CD4-positive, alpha-beta T cell treated with Interleukin-15 for 4 hours (primary cell): ENCODE measurements at places on chromosomes 16 and 17.

- DNase-seq, result no peak
Observed at GRCh38 chr17:74474043-74474792, 7.8 kb downstream of the CD300A start.

GRCh38 chr16:9481747-9482730 lies 390.6 kb downstream of the HAPSTR1 start:
- DNase-seq, result no peak

DNA sequence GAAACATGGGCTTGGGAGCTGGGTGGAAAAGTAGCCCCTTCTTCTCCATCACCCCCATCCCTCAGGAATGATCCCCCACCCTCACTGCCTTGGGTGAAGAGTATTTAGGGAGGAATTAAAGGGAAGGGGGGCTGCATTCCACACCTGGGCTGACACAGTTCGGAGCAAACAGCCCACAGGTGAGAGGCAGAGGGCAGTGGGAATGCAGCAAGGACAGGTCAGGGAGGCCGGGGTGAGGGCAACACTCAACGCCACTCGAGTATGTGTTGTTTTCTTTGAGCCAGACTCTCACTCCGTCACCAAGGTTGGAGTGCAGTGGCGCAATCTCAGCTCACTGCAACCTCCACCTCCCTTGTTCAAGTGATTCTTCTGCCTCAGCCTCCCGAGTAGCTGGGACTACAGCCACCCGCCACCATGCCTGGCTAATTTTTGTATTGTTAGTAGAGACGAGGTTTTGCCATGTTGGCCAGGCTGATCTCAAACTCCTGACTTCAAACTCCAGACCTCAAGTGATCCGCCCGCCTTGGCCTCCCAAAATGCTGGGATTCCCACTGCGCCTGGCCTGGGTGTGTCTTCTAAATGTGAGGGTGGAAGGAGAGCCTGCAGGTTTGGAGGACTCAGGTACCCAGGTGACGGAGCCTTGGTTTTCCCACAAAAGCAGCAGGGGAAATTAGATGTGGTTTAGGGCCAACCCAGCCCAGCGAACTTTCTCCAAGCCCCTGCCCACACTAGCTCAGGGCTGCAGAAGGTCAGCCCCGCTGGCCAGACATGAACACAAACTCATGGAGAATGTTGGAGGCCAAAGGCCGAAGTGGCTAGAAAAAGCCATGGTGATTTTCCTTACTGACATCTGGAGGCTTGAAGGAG lies 21.2 kb upstream of the ITGA3 start:
- no peak for DNase-seq

GRCh38 chr16:65414284-65414984 lies 292.6 kb upstream of the CDH11 start:
- no peak for DNase-seq

DNA sequence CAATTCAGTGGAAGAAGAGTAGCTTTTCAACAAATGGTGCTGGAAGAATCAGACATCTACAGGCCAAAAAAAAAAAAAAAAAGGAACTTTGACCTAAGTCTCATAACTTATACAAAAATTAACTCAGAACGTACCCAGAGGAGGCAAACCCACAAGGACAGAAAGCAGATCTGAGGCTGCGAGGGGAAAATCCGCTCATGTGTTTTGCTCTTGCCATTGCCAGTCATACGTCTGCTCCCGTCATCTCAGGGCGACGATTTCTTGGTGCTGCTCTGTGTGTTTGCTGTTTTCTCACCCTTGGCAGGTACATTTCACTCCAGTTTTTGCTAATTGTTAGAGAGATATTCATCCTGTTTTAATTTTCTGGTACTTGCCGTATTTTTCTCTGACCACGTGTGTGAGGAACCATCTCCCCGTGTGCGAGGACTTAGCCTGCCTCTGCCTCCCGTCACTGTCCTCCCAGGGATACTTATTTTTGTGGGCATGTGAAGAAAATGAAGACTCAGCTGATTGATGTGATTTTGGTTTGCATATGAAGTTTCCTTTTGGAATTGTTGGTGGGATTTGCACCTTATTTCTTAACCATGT lies 33.4 kb upstream of the ACSF3 start:
- DNase-seq, result no peak

GRCh38 chr16:88071908-88072307 lies 120.7 kb downstream of the BANP start:
- DNase-seq, result no peak

GRCh38 chr17:74182041-74182723 lies 21.3 kb upstream of the RPL38 start:
- DNase-seq, result no peak

GRCh38 chr17:58702045-58702476 lies 9.7 kb downstream of the RAD51C start:
- no peak for DNase-seq

DNA sequence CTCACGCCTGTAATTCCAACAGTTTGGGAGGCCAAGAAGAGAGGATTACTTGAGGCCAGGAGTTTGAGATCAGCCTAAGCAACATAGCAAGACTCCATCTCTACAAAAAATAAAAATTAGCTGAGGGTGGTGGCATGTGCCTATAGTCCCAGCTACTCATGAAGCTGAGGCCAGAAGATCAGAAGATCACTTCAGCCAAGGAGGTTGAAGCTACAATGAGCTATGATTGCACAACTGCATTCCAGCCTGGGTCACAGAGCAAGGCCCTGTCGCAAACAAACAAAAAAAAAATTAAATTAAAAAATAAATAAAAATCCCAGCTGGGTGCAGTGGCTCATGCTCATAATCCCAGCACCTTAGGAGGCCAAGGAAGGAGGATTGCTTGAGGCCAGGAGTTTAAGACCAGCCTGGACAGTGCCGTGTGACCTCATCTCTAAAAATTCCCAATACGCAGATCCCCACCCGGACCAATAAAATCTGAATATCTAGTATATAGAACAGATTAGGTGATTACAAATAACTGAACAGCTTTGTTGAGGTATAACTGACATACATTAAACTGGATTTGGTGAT lies 18.2 kb upstream of the ATF7IP2 start:
- no peak for DNase-seq

- DNase-seq, result no peak
Observed at GRCh38 chr17:75773808-75774470, 8.9 kb upstream of the GALK1 start.

DNA sequence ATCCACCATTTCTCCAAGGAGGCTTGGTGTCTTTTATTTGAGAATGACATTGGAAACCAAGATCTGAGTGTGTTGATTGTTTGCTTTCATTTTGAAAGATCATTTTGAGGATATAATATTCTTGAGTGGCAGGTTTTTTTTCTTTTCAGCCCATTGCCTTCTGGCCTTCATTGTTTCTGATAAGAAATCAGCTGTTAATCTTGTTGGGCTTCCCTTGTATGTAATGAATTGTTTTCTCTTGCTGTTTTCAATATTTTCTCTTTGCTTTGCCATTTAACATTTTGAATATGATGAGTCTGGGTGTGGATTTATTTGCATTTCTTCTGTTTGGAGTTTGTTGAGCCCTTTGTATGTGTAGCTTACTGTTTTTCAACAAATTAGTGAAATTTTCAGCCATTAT lies 22.0 kb downstream of the PRSS54 start:
- no peak for DNase-seq

DNA sequence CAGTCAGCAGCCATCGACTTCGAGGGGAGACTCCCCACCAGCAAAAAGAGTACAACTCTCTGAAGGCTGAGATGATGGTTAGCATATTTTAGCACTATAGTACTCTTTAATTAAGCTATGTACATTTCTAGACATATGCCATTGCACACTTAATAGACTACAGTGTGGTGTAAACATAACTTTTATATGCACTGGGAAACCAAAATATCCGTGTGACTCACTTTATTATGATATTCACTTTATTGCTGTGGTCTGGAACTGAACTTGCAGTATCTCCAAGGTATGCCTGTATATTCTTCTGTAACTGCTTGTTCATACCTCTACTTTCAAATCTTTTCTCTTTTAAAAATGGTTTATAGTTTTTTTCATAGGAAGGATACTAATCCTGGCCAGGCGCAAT lies 11.0 kb upstream of the NXPH3 start:
- no peak for DNase-seq

DNA sequence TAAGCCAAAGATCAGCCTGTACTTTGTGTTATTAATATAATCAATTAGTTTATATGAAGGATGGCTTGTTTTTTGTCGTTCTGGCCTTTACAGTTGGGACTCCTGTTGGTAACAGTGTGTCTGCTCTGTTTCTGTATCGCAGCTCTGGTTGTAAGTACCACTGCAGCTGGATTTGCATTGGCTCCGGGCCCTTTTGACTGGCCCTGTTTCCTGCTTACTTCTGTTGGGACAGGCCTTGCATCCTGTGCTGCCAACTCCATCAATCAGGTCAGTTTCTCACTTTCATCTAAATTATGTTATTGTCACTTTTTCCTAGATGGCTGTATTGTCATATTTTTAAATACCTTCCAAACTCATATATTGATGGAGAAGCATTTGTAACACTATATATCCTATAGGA lies 32.7 kb downstream of the COX10 start:
- DNase-seq, result no peak

DNA sequence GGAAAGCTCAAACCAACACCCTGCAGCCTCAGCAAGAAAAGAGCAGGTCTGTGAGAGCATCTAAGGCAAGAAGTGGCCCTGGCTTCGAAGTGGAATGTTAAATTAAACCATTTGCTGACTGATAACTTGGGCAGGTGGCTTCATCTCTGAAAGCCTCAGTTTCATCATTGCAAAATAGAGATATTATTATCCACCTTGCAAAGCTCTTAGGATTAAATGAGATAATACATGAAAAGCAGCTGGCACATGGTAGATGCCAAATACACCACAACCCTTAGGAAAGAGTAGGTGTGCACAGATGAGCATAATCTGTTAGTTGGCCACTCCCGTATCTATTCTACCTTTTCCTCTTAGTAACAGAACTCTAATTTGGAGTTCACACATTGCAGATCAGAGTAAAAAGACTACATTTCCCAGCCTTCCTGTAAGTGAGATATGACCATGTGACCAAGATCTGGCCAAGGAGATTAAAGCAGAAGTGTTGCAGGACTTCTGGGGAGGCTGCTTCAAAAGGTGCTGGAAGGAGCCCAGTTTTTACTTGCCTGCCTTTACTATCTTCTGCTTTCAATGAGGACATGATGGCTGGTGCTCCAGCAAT lies 288.7 kb downstream of the SOX9 start:
- no peak for DNase-seq

GRCh38 chr17:61302953-61303816 lies 96.5 kb upstream of the TBX2 start:
- no peak for DNase-seq

DNA sequence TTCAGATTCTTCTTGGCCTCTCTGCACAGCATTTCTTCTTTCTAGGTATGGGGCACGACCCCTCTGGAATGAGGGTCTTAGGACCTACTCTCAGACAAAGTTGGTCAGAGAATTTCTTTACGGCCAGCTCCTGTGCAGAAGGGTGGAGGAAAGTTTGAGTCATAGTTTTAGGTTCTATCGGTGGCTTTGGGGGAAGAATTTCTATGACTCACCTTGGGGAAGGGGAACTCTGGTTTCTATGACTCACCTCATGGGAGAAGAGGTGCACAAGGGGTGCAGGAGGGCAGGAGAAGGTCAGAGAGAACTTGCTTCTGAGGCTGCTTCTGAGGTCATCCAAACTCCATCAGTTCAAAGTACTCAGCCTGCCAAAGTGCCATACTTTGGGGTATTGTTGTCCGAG lies 2.5 kb upstream of the ABCC12 start:
- DNase-seq, result peak; percentile 19

- DNase-seq, result no peak
Observed at GRCh38 chr16:76787394-76787793, 403.6 kb upstream of the MON1B start.

DNA sequence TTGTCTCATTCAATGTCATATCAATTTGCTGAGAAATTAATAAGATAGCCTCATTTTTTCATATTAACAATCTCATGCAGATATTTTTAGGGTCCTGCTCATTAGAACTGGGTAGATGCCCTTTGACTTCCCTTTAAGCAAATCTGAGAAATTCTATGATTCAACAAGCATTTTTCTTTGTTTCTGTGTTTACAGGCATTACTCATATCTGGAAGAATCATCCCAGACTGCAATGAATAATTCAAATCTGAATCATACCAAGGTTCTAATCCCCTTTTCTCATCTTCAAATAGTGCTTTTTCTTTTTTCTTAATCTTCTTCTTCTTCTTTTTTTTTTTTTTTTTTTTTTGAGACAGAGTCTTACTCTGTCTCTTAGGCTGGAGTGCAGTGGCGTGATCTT lies 69.2 kb upstream of the KIFC3 start:
- DNase-seq, result no peak

DNA sequence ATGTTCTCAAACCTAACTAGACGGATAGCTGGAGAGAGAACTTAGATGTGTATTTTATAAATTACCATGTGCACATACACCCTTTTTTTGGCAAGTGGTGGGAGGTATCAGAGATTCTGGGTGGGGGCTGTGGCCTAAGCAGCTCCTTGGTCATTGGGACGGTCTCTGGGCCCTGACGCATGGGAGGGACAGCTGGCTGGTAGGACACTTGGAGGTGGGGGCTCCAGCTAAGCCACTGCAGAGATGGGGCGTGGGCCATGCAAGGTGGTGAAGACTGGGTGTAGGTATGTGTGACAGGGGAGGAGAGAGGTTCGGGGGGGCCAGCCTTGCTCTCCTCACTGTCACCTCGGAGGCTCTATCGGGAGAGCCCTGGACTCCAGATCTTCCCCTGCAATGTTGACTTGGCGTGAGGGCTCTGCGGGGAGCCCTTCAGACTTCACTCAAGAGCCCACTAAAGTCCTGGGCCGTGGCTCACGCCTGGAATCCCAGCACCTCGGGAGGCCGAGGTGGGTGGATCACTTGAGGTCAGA lies 17.1 kb downstream of the C1QTNF1 start:
- no peak for DNase-seq

DNA sequence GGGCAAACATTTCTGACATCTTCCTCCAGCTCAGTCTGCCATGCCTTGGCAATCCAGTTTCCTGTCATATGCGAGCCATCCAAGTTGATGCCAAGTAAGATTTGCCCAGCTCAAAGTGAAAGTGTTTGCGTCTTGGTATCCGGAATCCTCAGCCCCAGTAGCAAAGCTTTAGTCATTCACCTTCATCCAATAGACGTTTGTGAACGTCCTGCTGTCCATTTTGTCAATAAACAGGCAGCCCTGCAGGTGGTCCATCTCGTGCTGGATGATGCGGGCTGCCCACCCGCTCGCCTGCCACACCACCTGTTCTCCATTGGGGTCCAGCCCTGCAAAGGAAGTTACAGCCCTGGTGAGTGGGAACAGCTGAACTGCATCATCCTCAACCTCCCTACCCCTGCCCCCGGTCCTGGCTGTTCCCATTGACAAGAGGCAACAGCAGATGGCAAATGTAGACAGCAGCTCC lies 1.5 kb downstream of the PDF start:
- DNase-seq, result no peak

- peak; percentile 62 for DNase-seq
Observed at GRCh38 chr17:45123930-45124796, 8.2 kb downstream of the PLCD3 start.
